NCI-H748 treated with DMSO at 0.1 percent for 48 hours (cell line): ENCODE measurements at places on chromosomes 3 and 15.

GRCh38 chr15:33086500-33087121 lies 107.9 kb downstream of the FMN1 start:
- peak; percentile 14 for DNase-seq

DNA sequence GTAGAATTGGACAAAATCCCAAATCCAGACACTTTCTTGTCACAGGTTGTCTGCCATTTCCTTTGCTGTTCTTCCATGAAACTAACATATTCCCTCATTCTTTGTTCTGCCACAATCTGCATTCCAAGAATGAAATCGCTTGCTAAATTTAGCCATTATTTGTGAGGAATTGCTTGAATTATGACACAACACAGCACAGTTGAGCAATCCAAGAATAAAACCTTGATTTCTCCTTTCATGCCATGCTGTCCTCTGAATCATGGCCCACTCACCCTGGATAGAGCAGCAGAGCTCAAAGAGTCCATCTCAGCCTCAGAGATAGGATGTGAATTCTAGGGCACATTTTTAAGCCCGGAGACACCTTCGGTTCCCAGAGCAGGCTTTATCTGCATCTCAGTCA lies 35.2 kb upstream of the GREM1 start:
- DNase-seq = no peak

- no peak for DNase-seq
Measured at GRCh38 chr15:93250209-93250608, 161.2 kb upstream of the RGMA start.

- DNase-seq = no peak
Measured at GRCh38 chr15:43187544-43188155, 2.4 kb downstream of the CCNDBP1 start.

- DNase-seq = no peak
Measured at GRCh38 chr15:77032647-77033416, 37.9 kb downstream of the PSTPIP1 start.

DNA sequence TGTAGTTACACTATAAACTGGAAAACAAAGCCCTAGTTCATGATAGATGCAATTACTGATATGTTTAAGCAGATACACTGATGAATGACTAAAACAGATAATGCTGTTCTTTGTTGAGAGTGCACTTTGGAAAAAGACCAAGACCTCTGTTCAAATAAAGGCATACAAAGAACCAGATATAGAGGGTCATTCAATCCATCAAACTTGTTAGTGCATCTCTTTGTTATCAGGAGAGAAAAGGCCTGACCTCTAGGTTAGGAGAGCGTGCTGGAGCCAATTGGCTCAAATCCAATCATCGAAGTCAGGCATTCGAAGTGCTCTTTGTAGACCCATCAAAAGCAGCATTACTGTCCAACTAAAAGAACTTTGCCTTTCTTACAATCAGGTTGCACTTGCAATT lies 124.2 kb downstream of the TFG start:
- DNase-seq = peak; percentile 84

DNA sequence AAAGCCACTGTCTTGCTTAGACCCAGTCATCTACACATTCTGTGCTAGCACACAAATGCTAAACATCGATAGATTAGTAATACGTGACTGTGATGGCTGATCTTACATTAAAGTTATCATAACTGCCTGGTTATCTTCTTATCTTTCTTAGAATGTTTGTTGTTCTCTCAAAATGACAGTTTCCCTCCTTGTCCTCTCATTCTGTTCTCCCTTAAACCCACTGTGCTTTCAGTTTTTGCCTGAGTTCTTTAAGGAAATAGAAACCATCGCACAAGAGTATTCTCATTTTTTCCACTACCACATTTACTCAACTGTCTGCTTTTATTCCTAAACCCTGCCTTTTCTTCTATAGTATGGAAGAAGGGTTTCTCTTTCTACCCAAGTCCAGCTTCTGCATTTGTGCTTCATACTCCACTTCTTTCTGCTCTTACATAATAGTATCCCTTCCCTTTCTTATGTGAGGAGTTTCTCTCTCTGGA lies 17.1 kb downstream of the STX19 start:
- DNase-seq = no peak

DNA sequence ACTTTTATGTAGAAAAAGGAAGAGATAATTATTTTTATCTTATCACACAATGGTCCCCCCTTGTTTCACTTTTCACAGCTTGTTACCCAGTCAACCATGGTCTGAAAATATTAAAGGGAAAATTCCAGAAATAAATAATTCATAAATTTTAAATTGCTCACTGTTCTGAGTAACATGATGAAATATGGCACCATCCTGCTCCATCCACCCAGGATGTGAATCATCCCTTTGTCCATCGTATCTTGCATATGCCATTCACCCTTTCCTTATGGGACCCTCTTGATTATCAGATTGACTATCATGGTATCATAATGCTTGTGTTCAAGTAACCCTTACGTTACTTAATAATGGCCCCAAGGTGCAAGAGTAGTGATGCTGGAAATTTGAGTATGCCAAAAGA lies 43.7 kb downstream of the ANKRD28 start:
- DNase-seq = no peak

GRCh38 chr15:101009176-101009575 lies 90.0 kb downstream of the LRRK1 start:
- DNase-seq = no peak

- no peak for DNase-seq
Measured at GRCh38 chr3:110533089-110533488, 538.5 kb upstream of the NECTIN3 start.

- DNase-seq = no peak
Measured at GRCh38 chr3:48369693-48370332, 2.2 kb upstream of the FBXW12 start.

DNA sequence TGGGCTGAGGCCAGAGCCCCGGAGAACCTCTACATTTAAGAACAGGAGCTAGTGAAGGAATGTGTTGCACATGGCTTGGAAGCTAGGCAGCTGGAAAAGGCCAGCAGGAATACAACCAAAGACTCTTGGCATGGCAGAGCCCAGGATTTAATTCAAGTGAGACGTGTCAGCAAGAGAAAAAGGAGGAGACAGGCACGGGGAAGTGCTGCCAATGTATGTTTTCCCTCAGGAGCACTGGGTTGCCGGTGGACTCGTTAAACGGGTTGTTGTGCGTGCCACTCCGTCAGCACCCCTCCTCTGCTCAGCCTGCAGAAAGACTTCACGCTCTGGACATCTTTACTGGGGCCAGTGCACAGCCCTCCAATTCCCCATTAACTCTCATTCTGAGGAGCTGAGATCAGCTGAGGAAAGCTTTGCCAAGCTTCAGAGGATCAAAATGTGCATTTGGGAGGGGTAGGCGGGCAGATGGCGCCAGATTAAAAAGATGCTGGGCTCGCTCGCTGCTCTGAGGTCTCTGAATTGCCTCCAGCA lies 103.7 kb downstream of the PDZRN3 start:
- no peak for DNase-seq

DNA sequence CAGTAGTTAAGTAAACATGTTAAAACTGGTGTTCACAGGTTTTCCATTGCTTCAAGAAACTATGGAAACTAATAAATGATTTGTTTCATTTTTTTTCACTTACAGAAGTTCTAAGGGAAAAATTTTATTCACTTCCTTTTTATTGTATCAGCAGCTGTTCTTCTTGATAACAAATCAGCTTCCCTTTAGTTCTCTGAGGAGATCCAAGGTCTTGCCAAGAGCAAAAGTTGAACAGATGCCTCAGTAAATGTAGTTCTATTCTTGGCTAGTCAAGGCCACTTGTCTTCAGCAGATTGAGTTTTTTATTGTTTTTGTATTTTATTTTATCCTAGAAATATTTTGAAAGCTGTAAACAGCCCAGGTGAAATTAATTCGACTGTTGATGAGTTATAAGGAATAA lies 41.8 kb downstream of the KCNH8 start:
- DNase-seq = no peak

GRCh38 chr3:104805042-104805441 lies 561.7 kb upstream of the ALCAM start:
- peak; percentile 90 for DNase-seq

- no peak for DNase-seq
Measured at GRCh38 chr3:156643729-156644389, 30.5 kb upstream of the TIPARP start.

DNA sequence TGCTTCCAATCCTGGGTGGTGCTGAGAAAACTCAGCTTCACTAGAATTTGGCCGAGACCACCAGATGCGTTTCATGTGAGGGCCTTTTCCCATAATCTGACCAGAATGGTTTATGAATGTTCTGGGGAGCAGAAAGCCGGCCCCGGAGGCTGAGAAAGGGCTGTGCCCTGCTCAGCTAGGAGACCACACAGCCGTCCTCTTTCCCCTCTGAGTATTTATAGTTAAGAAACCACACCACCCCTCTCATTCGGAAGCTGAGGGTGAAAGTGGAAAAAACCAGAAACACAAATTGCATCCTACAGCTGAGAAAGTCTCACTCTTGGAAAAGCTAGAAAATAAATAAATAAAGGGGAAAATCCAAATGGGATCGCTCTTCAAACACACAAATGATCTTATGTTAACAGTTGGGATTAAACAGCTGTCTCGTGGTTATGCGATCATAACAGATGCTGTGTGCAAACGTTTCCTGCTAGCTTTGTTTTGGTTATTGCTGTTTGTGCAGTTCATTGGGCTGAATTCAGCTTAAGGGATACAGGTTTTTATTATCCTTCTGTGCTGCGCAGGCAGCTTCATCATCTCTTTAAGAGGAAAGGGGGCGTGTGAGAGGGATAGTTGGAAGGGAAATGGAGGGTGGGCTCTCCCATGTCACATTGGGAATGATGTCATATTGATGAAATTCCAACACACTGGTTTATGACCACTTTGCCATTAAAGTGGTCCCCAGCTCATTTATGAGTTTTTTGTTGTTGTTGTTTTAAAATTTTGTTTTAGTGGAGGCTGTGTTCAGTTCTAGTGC lies 1026.2 kb upstream of the NR2F2 start:
- no peak for DNase-seq

DNA sequence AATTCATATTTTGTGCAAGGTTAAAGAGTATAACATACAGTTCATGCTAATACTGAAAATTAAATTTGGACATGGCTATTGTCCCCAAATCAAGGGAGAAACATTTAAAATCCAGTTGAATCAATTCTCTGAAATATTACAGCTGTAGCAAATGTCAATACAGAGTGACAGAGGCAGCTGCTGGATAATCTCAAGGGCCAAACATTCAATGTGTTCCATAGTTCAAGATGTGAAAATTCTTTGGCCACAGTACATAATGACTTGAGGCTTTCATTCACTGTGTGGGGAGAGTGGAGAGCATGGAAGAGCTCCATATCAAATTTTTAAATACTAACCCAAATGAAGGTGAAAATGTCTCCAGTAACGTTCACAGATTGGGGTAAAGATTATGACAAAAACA lies 1192.8 kb upstream of the CADM2 start:
- no peak for DNase-seq

GRCh38 chr3:153232851-153233271 lies 70.8 kb downstream of the RAP2B start:
- no peak for DNase-seq

DNA sequence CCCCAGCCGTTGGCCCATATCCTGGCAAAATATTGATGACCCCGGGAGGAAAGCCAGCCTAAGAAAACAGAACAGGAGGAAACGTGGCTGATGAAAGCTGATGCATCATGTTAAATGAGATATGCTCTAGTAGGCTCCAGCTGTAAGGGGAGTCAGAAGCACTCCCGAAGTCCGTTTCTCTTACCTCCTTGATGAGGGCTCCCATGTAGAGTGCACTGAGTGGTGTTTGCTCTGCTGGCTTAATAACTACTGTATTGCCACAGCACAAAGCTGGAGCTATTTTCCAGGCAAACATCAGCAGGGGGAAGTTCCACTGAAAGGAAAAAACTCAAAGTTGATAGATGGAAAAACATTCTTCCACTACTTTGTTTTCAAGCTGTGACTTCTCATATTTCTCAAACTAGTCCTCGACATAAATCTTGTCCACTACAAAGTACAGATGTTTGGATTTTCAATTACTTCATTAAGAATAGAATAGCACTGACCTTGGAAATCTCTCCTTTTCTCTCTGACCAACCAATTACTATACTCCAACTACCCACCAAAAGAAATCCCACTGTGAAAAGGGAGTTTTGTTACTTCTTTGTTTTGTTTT lies 72.7 kb downstream of the ALDH1A2 start:
- no peak for DNase-seq

GRCh38 chr15:26392956-26393355 lies 379.9 kb downstream of the GABRB3 start:
- DNase-seq = no peak

DNA sequence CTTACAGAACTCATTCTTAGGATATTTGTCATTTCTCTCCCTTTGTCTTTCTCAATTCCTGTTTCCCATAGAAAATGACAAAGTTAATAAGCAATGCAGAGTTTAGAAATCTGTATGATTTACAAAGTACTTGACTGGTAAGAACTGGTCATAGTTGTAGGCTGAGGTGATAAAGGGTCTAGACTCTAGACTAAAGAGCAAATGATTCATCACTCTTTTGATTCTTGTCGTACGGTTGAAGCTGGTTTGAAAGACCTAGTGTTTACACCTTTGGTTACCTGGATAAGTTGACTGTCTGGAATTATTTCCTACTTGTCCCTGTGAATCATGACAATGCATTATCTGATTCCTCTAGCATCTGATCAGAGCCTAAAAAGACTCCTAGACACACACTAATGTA lies 58.9 kb upstream of the TP63 start:
- DNase-seq = no peak

- DNase-seq = no peak
Measured at GRCh38 chr3:26145769-26146168, 355.9 kb downstream of the OXSM start.
